Colonic mucosa (tissue), 4 donors: ENCODE measurements at places on chromosomes 1 and 21. TPM values are rescaled to one million over a fixed set of nuclear protein-coding genes. Genes with fewer than 3 reads are reported as not detected.

- DNase-seq, result no peak
Observed at GRCh38 chr1:115240297-115240696, 97.8 kb downstream of the NGF start.

TTC3 gene
- 85.8 TPM for total RNA-seq

GRCh38 chr1:11248169-11248568 is 14.2 kb downstream of the MTOR start:
- no peak for DNase-seq

DNA sequence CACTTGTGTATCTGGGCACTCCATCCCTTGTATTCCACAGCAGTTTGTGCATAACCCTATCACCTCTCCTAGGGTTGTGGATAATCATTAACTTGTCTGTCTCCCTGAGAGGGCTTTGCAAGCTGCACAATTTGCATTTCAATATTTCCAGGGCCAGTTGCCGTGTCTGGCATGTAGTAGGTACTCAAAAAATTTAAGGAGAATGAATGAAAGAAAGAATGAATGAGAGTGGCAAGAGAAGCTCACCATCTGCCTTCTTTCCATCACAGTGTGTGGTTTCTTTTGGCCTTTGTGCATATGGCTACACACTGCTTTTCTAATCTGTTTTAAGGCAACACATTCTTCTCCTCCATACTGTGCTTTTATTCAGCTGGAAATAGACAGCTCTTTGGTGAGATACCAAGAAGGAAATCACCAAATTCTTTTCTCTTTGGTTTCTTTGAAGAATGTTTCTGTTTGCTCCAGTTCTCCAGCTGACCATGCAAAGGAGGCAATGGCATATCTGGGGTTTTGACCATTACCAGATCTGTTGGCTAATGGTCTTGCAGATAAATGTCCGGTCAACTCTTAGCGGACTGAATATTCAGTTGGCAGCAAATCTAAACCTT is 49.4 kb downstream of the NGF start:
- DNase-seq, result no peak

REG4 gene
- total RNA-seq, result 90.2 TPM

RYR2 gene
- 0.15 TPM for total RNA-seq

DNA sequence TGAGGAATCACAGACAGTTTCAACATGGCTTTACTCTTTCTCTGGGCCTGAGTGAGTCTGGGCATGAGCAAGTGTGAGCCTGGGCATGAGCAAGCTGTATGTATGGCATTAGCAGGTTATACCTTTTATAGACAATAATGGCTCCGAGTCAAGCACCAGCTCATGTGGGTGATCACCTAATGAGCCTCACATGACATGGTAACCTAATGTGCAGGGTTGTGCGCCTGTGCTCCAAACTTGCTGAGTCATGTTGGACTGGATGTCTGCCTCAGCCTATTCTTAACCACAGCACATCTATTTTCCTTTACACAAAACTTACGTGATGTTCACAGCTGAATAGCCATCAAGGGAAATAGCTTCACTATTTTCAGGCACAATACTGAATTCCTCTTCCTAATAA is 236.2 kb upstream of the NRIP1 start:
- DNase-seq, result no peak

DNA sequence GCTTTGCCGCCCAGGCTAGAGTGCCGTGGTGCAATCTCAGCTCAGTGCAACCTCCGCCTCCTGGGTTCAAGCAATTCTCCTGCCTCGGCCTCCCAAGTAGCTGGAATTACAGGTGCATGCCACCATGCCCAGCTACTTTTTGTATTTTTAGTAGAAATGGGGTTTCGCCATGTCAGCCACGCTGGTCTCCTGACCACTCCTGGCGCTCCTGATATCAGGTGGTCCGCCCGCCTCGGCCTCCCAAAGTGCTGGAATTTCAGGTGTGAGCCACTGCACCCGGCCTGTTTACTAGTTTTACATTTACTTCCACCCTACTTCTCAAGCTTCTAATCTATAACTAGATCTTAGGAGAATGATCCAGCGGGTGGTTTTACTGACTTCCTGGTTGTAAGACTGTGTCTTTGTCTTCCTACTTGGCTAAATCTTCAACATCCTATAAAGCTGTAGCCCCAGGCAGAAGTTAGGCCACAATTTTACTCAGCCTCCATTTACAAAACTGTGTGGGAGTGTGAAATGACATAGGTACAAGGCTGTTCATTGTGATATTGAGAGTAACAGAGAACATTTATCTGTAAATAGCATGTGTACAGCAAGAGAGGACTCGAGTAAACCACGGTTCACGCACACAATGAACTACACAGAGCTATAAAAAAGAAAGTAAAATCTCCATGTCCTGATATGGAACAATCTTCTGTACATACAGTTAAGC is 9.6 kb upstream of the POU2F1 start:
- peak; percentile 47 for DNase-seq

DNA sequence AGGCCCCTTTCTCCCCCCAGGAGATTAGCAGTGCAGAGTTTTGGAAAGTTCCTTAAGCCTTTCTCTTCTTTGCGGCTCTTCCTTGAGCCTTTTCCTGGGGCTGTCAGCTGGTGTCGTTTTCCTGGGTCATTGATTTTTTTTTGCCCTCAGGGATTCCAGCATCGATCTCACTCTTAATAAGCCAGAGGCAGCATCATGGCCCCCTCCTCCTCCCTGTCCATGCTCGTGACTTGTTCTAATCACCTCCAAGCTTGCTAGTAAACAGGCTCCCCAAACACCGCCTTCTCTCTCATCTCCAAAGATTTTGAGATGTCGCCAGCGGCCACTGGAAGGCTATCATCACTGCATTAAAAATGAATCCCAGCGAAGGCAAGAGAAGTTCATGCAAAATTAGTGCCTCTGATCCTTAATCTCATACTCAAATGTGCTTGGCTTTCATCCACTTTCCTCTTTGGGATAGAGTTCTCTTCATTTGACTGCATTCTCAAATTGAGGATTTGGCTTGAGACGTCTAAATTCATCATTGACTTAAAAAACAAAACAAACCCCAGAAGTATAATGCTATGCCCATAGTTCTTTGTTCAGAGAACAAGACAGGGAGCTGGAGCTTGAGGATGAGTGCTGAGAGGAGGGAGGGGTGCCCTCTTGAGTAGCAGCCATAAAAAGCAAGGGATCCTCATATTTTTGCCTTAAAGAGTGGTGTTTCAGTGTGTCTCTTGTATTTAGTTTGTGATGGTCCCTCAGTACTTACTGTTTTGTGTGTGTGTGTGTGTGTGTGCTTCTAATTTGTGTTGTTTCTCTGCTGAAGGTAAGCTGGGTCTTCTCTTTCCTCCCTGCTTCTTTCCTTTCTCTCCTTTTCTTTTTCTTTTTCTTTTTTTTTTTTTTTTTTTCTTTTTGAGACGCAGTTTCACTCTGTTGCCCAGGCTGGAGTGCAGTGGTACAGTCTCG is 3.2 kb downstream of the EVA1C start:
- DNase-seq, result no peak

ZNF695 gene
- total RNA-seq, result 1.2 TPM

- no peak for DNase-seq
Observed at GRCh38 chr1:160161965-160162705, 10.7 kb downstream of the ATP1A4 start.

DNA sequence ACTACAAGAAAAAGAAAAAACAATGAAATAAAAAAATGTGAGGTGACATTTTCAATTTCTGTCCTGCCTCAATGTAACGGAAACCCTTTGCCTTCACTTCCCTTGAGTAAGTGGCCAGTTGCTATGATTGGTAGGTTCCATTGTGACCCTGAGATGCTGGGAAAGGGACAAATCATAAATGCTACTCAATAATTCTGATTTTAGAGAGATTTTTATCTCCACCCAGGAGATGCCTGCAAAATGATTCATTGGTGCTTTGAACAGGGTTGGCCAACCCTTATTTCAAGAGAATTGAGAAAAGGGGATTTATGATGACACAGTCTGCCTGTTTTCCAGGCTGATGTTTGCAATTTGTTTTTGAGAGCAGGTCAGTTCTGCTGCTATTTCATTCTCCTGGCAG is 22.5 kb downstream of the XCL1 start:
- DNase-seq, result no peak

DNA sequence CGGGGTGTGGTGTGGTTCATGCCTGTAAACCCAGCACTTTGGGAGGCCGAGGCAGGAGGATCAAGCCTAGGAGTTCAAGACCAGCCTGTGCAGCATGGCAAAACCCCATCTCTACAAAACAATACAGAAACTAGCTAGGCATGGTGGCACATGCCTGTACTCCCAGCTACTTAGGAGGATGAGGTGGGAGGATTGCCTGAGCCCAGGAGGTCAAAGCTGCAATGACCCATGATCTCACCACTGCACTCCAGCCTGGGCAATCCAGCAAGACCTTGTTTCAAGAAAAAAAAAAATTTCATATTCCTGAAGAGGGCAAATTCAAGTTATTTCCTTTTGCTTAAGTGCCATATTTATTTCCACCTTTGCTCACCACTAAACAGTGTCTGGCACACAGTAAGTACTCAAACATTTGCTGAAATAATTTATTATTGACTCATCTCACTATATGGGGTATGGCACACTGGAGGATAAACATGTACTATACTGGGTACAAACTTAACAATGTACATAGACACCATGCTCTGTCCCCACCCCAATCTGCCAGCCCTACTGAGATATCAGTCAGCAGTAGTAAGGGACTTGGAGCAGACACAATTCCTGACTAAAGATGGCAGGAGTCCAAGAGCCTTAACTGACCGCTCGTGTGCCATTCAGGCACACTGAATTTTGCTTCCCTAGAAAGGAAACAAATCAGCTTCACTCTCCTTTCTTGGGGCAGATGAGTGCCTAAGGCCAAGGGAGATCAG is 15.5 kb downstream of the MEAF6 start:
- DNase-seq, result peak; percentile 53

TIAM1 gene
- 5.7 TPM for total RNA-seq

DNA sequence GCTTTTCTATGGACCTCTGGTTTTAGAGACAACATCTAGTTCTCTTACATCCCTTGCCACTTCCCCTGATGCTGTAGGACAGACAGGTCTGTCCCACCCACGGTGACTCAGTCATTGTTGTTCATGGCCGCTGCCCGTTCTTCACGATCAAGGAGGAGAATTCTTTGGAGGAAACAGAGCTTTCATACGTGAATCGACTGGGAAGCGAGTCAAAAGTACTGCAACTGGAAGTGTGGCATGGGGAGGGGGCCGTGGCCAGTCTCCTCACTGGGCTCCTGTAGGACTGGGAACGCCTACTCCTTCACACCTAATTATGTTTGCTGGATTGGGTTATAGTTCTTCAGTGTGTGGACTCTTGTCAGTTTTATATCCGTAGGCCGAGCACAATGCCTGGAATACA is 4.4 kb upstream of the SLC37A1 start:
- DNase-seq, result peak; percentile 16
